Activated CD4-positive, alpha-beta T cell treated with anti-CD3 and anti-CD28 coated beads, Interleukin-2, amount 50 U/mL, for 16 hours (primary cell): ENCODE measurements at places on chromosomes 6 and 20.

GRCh38 chr6:131510094-131510493 lies 62.9 kb upstream of the ARG1 start:
- DNase-seq: no peak

- no peak for DNase-seq
These were observed 1.8 kb downstream of the SPATA2 start for GRCh38 chr20:49913399-49914047.

GRCh38 chr20:50799890-50800550 lies 5.2 kb downstream of the BCAS4 start:
- no peak for DNase-seq

DNA sequence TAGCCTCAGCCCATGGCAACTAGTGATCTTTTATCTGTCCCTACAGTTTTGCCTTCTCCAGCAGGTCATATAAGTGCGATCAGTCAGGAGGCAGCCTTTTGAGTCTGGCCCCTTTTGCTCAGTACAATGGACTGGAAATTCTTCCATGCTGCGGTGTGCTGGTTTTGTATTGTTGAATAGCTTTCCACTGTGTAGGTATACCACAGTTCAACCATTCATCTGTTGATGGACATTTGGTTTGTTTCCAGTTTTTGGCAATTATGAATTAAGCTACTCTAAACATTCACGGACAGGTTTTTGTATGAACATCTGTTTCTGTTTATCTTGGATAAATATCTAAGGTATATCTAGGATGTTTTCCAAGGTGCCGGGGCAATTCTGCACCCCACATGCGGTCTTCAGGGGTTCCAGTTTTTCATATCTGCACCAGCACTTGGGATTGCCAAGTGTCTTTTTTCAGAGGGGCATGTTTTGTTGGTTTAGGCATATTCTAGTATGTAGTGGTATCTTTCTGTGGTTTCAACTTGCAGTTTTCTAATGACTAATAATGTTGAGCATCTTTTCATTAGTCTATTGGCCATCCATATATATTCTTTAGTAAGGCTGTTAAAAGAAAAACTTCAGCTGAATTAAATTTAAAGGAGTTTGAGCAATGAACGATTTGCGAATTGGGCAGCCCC lies 141.0 kb downstream of the TFAP2C start:
- no peak for DNase-seq

DNA sequence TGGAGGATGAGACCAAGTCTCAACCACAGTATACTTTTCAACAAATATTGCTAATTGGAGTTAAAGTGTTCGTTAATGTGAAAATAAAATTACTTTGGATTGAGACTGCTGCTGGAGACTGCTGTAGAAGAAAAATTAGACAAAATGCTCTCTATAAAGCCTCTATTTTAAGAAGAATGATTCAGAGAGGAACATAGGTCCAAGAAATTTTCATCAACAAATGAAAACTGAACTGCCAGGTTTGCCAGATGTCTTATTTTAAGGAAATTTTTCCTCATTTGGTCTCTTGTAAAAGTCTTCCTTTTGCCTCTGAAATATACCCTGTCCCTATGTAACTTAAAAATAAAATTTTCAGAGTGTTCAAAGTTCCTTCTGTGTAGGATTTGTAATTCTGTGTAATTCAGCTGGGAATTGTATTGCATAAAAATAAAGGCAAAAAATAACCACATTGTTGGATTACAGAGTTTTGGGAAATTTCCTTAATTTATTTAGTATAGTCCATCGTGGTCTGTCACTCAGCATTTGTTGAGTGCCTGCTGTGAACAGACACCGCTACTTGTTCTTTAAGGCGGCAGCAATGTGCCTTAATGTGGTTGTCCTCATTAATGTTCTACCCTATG lies 27.4 kb downstream of the ANKS1A start:
- no peak for DNase-seq

- DNase-seq: no peak
These were observed 867 bp downstream of the EBF4 start for GRCh38 chr20:2693286-2694007.

GRCh38 chr20:41392871-41393704 lies 26.5 kb upstream of the EMILIN3 start:
- DNase-seq: no peak

- no peak for DNase-seq
These were observed 45.4 kb downstream of the ZBTB46 start for GRCh38 chr20:63785691-63786131.

- no peak for DNase-seq
These were observed 10.9 kb downstream of the PMEPA1 start for GRCh38 chr20:57698867-57699275.

GRCh38 chr6:38350942-38351341 lies 288.8 kb downstream of the BTBD9 start:
- no peak for DNase-seq

DNA sequence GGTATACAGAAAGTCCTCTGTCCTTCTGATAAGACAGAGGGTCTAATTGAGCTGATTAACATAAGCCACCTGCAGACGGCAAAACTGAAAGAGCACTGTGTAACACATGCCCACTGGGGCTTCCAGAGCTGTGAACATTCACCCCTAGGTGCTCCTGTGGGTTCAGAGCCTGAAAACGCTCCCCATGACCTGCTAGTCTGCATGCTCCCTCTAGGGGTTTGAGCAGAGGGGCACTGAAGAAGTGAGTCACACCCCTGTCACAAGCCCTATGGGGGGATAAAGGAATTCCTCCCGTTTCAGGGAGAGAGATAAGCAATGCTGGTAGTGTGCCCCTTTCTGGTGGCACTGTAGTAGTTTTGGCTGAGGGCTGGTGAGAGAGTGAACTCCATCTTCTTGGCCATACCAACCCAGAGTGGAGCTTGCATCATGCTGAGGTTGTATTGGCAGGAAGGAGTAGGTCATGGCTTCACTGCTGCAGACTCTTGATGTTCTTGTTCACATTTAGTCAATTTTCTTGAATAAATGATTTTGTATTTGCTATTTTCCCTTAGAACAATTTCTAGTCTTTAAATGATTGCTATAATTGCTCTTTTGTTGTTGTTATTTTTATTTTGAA lies 637.5 kb upstream of the MAN1A1 start:
- no peak for DNase-seq

- DNase-seq: no peak
These were observed 34.0 kb downstream of the KIAA1755 start for GRCh38 chr20:38226553-38226952.

DNA sequence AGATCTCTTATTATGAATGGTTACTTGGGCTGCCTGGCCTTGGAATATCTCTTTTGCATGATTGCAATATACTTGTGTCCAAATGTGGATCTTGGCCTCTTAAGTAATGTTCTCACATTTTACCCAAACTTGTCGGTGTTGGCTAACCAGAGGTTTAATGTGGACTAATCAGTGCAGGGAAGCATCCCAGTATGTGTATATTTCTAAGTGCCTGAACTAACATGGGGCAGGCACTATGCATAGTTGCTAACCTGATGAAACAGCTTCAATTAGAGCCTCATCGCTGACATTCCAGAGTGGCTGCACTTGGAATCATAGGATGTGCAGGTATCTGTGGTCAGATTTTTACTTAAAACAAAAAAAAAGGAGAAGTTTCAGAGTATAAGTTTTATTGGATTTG lies 160.0 kb downstream of the PDE7B start:
- no peak for DNase-seq

- no peak for DNase-seq
These were observed 100.1 kb downstream of the EPB41L2 start for GRCh38 chr6:130962966-130963365.

DNA sequence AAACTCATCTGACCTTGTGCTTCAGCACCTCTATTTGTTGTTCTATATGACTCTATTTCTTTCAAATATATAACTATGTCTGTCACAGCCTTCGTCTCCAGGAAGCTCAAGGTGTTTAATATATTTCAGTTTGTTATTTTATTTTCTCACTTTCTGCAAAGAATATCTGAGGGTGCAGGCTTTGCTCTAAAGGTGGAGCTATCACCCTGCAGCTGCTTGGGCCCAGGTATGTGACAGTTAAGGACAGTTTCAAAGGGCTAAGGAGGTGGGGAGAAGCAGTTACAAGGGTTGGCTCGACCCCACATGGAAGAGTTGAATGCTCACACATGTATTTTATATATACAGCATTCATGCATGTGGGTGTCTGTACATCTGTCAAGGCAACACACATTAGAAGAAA lies 405.6 kb downstream of the BTBD9 start:
- DNase-seq: no peak

GRCh38 chr20:50730765-50731054 lies 670 bp upstream of the PARD6B start:
- no peak for DNase-seq

DNA sequence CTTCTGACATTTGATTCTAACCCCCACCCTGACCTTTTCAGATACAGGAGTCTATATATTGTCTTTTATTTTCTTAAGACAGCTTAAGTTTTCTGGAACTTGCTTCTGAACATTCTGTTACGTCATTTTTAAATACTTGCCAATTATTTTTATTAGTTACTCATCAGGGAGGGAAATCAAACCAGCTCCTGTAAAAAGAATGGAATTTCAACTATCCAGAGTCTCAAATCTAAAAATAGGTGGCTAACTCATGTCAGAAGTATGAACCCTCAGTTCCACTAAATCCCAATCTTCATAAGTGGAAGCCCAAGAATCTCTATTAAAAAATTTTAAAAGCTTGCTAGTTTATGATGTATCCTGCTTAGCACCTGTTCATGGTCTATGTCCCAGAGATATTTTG lies 900.0 kb downstream of the KIF16B start:
- no peak for DNase-seq

- no peak for DNase-seq
These were observed 20.2 kb downstream of the KIF25 start for GRCh38 chr6:168017629-168018028.

DNA sequence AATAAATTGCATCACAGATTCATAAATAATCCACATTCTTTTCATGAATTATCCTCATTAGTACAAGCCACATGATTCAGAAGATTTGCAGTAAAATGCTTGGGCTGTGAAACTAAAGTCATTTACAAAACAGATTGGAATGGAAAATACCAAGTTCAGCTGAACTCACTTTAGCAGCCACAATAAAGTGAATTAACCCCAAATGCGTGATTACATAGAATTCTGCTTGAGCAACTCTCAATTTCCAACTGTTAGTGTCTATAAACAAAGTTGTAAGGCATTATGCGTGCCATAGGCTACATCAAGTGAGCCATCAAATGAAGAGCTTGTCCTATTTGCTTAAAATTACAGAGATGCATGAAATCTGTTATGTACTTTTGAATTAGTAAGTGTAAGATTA lies 60.4 kb upstream of the GFRAL start:
- no peak for DNase-seq

GRCh38 chr6:65123521-65123920 lies 583.5 kb downstream of the EYS start:
- DNase-seq: no peak

DNA sequence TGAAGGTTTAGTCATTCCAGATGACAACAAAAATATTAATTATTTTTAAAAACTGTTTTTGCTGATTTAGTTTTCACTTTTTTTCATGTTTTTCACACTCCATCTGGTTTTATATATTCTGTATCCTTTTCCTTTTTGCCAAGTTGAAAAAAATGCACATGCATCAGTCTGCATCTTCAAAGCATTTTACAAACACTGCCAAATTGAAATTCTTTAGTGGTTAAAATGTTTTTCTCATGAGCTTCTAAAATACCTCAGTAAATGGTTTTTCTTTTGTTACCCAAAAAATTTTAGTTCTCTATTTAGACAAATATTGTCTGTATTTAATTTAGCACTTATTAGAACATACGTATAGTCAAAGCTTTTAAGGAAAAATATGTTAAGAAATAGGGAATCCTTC lies 386.9 kb upstream of the HSF2 start:
- no peak for DNase-seq

DNA sequence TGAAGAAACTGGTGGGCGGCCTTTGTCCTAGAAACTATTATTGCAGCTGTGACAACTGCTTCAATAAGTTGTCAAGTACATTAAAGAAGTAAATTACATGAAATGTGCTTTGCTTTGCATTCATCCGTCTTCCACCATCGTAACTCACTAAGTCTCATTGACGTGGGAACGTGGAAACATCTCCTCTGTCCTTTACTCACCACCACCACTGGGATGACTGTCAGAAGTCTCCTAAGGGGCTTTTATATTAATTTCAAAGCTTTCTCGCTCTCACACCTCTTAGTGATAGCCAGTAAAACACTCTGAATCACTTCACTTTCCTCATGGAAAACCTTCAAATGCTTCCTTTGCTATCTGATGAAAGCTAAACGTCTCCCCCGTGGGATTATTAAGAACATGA lies 111.9 kb upstream of the SLC2A12 start:
- DNase-seq: no peak

DNA sequence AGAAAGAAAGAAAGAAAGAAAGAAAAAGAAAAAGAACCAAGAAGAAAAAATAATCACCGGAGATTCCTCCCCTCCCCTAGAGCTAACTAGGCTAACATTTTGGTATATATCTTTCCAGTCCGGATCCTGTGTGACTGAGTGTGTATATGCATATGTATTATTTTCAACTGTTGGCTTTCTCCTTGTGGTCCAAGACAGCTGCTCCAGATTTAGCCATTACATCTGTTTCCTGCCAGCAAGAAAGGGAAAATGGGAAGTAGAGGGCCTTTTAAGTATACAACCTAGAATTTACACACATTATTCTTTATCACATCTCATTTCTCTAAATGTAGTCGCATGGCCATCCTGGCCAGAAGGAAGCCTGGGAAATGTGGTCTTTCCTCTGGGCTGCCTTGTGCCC lies 15.2 kb downstream of the SLC52A3 start:
- no peak for DNase-seq

GRCh38 chr6:158828807-158829206 lies 9.6 kb upstream of the EZR start:
- no peak for DNase-seq

DNA sequence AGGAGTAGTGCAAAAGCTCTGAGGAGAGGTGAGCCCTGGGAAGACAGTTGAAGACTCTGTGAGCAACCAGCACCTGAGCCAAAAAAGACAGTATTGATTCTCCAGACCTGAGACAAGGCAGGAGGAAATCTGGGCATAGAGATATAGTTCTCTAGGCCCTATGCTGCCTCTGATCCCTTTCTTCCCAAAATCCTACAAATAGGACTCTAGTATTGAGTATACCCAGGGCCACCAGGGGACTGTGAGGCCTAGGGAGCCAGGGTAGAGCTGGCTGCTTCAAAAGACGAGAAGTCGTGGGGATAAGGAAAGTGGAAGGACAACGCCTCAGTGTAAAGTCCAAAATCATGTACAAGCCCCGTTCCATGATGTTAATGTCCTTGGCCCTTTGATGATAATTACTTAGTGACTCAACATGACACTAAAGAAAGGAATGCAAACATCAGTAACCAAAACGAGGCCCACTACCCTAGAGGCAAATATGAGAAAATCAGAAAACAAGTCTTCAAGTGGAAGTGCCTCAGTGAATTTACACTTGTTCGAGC lies 197.3 kb upstream of the PROKR2 start:
- DNase-seq: no peak

- DNase-seq: no peak
These were observed 324.5 kb downstream of the PRKN start for GRCh38 chr6:162403031-162403430.

DNA sequence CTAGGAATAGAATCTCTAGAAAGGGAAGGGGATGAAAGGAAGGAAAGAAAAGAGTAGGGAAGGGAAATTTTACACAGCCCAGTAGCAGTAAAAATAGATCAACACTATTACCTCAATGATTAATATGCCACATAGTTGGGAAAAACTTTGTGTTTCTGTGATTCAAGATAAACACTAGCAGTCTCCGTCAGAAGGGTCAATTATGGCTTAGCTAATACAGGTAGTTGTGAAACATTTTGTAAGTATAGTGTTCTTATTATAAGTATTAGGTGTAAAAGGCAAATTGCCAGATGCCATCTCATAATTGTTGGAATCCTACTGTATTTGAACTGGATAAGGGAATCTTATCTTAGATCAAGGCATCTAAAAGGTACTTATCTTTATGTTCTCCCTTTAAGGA lies 165.7 kb downstream of the MTFR2 start:
- DNase-seq: no peak
